Uterine smooth muscle cell (primary cell): ENCODE measurements at places on chromosomes 13 and 19. TPM values are rescaled to one million over a fixed set of nuclear protein-coding genes. Genes with fewer than 3 reads are reported as not detected.

The CYP2A7 gene
- not detected in 2 replicates for total RNA-seq

The PTGER1 gene
- 5.2 and 6.1 TPM in 2 replicates for total RNA-seq

The ZNF540 gene
- total RNA-seq: 0.11 and 0.50 TPM in 2 replicates

The NUFIP1 gene
- 2.6 and 3.4 TPM in 2 replicates for total RNA-seq

The SSBP4 gene
- 63.0 and 65.4 TPM in 2 replicates for total RNA-seq

The TPTE2 gene
- total RNA-seq: not detected in 2 replicates

The SLC25A41 gene
- total RNA-seq: 0.11 TPM in 1 of 2 replicates, not detected in the other

The PNMA8B gene
- total RNA-seq: 0.44 and 1.00 TPM in 2 replicates

The FUT1 gene
- total RNA-seq: 0.33 and 1.1 TPM in 2 replicates

The NR2F6 gene
- total RNA-seq: 48.8 and 51.2 TPM in 2 replicates

The CYP2B6 gene
- total RNA-seq: not detected in 2 replicates

The HTR2A gene
- total RNA-seq: under 0.01 and 0.50 TPM in 2 replicates

The MBD3L2 gene
- total RNA-seq: not detected in 2 replicates

The FOXO1 gene
- total RNA-seq: 2.3 and 3.6 TPM in 2 replicates

The BST2 gene
- 0.77 and 2.1 TPM in 2 replicates for total RNA-seq

The S1PR4 gene
- under 0.01 TPM in 1 of 2 replicates, not detected in the other for total RNA-seq

The NKG7 gene
- not detected in 2 replicates for total RNA-seq

The ZNF285 gene
- total RNA-seq: 3.1 and 6.6 TPM in 2 replicates

The COL5A3 gene
- 1.5 and 4.8 TPM in 2 replicates for total RNA-seq

The NDUFB7 gene
- 243 and 282 TPM in 2 replicates for total RNA-seq

The TICAM1 gene
- 2.8 and 3.5 TPM in 2 replicates for total RNA-seq

The ZSCAN5C gene
- total RNA-seq: under 0.01 TPM in 1 of 2 replicates, not detected in the other

The ATXN8OS gene
- not detected in 2 replicates for total RNA-seq

The RDH8 gene
- not detected in 2 replicates for total RNA-seq

The SOX21 gene
- total RNA-seq: not detected in 2 replicates

The ZNF729 gene
- total RNA-seq: under 0.01 TPM in 1 of 2 replicates, not detected in the other

The TNFRSF19 gene
- 11.9 and 41.9 TPM in 2 replicates for total RNA-seq

The BCL2L12 gene
- 3.2 and 7.5 TPM in 2 replicates for total RNA-seq

The ODAD3 gene
- total RNA-seq: 0.22 and 0.37 TPM in 2 replicates

The CCNA1 gene
- 9.4 and 27.0 TPM in 2 replicates for total RNA-seq

The WDR62 gene
- 6.1 and 16.3 TPM in 2 replicates for total RNA-seq

The LIN7B gene
- 4.8 and 13.1 TPM in 2 replicates for total RNA-seq

The DCT gene
- under 0.01 and 0.12 TPM in 2 replicates for total RNA-seq

The IGSF23 gene
- not detected in 2 replicates for total RNA-seq

The GNG7 gene
- total RNA-seq: under 0.01 and 0.37 TPM in 2 replicates

The LGALS4 gene
- not detected in 2 replicates for total RNA-seq

The ZNF497 gene
- total RNA-seq: 0.89 and 1.4 TPM in 2 replicates

The OR10H1 gene
- total RNA-seq: not detected in 2 replicates

The LPAR6 gene
- total RNA-seq: 7.4 and 14.2 TPM in 2 replicates

The CPB2 gene
- total RNA-seq: not detected in 2 replicates

The ZNF665 gene
- total RNA-seq: 4.4 and 4.6 TPM in 2 replicates

The SLC5A5 gene
- not detected in 2 replicates for total RNA-seq

The C2CD4C gene
- total RNA-seq: 0.33 and 0.37 TPM in 2 replicates

The PRTN3 gene
- not detected in 2 replicates for total RNA-seq

The FCGBP gene
- total RNA-seq: 0.11 and 2.1 TPM in 2 replicates

The INSL3 gene
- total RNA-seq: not detected in 2 replicates

The SYCN gene
- total RNA-seq: not detected in 2 replicates

The ECSIT gene
- total RNA-seq: 42.2 and 47.6 TPM in 2 replicates

The SH2D3A gene
- total RNA-seq: not detected in 2 replicates

The TMEM145 gene
- 0.50 and 0.77 TPM in 2 replicates for total RNA-seq

The MUC16 gene
- total RNA-seq: under 0.01 TPM in 2 replicates

The TUBB4A gene
- not detected in 2 replicates for total RNA-seq

The TYK2 gene
- total RNA-seq: 80.7 and 101 TPM in 2 replicates
